HFFc6 (cell line): ENCODE measurements at places on chromosomes 6 and 20.

DNA sequence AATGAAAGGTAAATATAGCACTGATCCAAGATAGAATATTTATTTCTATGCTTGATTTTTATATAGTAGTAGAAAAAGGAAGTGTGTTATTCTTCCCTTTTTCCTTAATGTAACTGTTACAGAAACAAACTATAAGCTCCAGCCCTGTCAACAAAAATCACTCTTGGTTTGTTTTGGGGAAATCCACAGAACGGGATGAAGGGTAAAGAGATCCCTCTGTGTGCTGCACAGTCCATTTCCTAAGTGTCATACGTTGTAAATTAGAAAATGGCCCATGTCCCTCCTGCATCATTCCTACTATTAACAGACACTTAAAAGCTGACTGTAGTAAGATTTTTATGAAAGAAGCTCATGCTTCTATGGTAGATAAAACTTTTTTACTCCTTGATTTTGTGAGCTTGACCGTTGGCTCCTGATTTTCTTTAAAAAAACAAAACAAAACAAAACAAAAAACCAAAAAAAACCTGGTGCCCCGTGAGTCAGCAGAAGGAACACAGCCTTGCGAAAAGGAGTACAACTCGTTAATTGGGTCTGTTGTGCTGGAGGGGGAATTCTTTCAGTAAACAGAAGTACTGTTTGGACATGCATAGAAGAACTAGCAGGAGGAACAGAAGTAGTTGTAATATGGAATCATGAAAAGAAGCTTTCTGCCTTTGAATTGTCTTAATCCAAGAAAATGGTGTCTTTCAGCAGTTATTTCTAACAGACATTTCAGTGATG, 67.5 kb downstream of the RTN4IP1 start:
- no peak for DNase-seq

DNA sequence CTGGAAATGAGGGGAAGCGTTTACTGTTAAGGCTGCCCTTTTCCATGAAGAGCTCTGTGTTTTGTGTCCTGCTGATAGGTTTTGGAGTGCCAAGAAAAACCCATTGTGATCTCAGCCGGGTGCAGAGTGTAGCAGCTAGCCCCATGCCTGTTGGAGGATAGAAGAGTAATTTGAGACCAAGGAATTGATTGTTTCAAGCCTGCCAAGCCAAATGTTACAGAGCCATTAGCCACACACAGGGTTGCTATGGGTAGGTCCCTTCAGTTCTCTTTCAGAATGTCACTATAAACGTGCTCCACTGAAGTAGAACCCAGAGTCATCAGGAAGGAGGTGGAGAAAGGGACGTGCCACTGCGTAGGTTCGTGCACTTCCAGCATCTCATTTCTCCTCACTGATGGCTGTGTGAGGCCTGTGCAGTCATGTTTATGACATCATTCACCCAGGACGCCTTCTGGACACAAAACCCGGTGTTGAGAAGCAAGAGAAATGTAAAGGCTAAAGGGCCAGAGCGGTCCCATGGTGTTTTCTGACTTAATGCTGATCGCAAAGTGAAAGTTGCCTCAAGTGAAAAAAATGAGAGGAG, 6.6 kb downstream of the GMPR start:
- no peak for DNase-seq

DNA sequence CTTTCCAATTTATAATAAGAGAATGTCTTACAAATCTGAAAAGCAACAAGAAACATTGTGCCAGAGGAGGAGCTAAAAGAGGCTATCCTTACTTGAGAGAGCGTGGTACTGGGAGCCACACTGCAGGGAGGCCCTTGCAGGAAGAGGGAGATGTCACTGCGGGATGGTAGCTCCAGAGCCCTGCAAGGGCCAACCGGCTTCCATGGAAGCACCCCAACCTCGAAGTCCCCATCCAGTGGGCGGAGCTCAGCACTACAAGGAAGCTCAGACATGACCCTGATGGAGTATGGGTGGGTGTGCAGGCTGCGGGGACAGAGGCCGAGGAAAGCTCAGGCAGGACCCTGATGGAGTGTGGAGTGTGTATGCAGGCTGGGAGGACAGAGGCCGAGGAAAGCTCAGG, 57.8 kb upstream of the RPS6KA2 start:
- DNase-seq, result no peak

GRCh38 chr6:135640449-135641111, 143.0 kb upstream of the AHI1 start:
- no peak for DNase-seq

DNA sequence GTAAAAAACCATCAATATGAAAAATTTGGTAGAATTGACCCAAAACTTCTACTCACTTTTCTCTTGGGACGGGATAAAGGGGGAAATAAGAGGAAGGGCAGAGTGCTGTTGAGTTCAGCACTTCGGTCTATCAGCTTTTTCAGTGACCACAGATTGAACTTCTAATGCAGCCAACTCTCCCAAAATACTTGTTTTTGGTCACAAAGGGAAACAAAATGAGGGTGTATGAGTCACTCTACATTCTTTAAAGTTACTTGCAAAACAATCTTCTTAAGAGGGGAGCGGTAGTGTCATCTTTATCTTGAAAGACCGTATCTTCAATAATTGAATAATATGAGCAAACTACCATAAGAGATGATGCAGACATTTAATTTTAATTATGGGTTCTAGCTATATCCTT, 661.3 kb downstream of the CD109 start:
- DNase-seq, result peak; percentile 11

DNA sequence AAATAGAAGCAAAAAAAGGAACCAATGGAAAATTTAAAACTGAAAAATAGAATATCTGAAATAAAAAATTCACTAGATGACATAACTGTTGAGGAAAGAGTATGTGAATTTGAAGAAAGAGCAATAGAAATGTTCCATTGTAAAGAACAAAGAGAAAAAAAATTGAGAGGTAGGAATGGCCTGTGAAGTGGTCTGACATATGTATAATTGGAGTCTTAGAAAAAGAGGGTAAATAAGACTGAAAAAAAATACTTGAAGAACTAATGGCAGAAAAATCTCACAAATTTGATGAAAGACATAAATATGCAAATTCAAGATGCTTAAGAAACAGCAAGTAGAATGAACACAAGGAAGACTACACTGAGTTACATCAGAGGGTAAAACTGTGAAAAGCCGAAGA, 93.4 kb downstream of the QKI start:
- DNase-seq, result no peak

GRCh38 chr6:16334671-16335070, 96.3 kb downstream of the GMPR start:
- DNase-seq, result peak; percentile 89

- no peak for DNase-seq
Observed at GRCh38 chr20:59589086-59589684, 15.2 kb upstream of the PHACTR3 start.

- no peak for DNase-seq
Observed at GRCh38 chr20:59004493-59004762, 2.6 kb downstream of the CTSZ start.

GRCh38 chr6:8108031-8108660, 5.8 kb upstream of the EEF1E1 start:
- peak; percentile 92 for DNase-seq

- no peak for DNase-seq
Observed at GRCh38 chr20:42319252-42320013, 701.3 kb upstream of the CHD6 start.

GRCh38 chr20:47740862-47741184, 44.5 kb downstream of the SULF2 start:
- no peak for DNase-seq
